Astrocyte (in vitro differentiated cells and primary cell): ENCODE measurements at places on chromosomes 12 and 14.

DNA sequence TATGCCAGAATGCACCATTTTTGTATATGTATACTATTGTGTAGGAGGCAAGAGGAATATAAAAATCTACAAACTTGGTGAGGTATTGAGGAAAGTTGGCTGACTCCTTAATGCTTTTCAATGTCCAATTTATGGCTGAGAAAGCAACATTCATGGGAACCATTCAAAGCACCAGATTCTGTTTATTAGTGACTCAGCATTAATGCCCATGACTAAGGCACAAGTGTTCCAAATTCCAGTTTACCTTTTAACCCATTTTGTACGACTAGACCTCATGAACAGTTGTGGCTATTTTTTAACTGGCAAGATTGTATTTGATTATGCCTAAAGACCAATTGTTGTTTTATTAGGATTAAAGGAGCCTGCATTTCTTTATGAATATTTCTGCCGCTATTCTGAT lies 375.4 kb upstream of the ATP2B1 start:
- no peak for DNase-seq

DNA sequence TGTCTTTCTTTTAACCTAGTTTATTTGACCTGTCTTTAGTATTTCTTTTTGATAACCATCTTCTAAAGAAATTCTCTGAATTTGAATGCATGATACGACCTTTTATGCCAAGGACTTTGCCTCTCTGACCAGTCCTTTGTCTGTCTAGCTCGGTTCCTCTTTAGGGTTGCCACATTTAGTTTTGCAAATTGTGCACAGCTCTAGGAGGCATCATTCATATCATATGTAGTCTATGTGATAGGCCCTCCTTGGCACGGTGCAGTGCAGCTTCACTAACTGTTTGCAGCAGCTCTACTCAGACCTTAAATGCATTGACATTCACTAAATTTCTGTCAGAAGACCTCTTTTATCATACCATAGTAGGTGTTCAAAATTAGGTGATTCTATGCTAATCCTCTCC lies 75.6 kb downstream of the USP15 start:
- DNase-seq: no peak

DNA sequence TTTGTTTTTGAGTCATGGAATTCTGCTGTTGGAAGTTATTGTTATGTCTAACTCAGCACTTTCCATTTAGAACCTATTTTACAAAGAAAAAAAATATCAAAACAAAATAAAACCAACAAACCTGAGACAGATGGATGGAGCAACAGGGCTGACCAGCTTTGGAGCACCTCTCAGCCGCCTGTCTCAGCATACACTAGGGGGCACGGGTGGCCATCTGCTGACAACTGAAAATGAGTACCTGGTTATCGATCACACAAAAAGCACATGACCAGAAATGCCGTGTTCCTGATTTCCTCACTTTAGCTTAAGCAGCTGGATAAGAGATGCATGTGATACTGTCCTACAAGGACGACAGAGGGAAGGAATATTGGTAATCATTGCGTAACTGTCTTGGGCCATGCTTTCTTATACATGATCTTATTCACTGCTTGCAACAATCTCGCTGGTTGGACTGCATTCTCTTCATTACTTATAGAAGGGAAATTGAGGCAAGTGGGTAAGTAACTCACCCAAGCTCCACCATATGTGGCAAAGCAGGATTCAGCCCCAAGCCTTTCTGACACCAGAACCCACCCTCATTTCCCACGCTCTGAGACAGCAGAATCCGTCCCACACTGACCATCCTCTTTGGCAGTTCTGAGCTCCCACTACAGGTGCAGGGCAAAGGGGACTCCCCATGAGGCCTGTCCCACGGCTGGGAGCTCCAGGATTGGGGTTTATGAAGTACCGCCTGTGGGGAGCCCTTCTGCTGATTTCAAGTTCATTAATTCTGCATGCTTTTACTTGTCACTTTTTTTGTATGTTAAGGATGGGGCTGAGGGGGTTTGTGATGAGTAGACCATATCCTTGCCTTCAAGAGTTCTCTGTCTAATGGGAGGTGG lies 43.5 kb downstream of the C14orf132 start:
- no peak for DNase-seq

DNA sequence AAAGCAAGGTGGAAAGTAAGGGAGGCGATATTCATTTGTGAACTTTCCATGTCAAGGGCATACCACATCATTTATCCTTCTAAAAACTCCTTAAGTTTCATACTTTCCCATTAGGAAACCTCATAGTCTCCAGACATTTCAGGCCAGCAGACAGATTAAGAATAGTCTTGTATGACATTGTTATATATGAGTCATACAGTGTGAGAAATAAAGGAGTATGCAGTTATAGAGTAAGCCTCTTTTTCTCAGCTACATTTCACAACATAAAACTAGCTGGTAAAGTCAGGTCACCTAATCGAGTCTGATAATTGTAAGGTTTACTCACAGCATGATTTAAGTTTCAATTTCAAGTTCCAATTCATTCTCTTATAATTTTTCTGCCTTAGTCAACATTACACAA lies 164.3 kb downstream of the GRIP1 start:
- DNase-seq: peak; percentile 88

GRCh38 chr14:73800970-73801515 lies 50.6 kb upstream of the PTGR2 start:
- DNase-seq: no peak

DNA sequence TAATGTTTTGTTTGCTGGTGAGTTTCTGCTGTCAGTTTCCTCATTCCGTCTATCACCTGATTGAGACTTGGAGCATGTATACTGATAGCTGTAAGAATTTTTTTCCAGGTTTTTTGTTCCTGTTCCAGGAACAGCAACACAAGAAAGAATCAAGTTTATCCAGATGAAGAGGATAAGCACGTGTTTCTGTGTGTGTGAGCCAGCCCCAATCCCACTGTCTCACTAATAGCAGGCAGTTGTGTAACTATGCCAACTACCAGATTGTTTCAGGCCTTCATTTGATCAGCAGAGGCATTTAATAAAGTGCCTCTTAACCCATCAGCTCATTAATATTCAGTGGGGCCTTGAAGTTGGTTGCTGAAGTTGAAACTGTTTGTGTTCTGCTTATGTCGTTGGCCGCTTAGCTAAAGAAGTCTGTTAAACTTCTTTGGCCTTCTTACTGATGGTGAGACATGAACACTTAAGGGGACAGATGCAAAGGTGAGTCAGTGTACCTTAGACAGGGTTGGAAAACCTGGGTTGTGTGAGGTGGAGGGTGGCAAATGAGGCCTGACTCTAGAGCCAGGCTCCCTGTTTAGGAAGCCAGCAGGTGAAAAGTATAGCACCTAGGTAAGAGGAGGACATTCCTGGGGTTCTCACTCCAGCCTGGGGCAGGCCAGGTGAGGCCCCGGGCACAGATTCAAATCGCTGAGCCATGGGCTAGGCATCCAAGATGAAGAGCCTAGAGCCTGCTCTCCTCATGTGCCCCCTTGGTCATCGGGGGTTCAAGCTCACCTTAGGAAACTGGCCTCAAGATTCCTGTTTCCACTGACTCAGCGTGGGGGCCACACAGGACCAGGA lies 3.7 kb downstream of the ANKRD13A start:
- peak; percentile 40 for DNase-seq

- DNase-seq: no peak
Observed at GRCh38 chr12:45839917-45840316, 110.4 kb downstream of the ARID2 start.

DNA sequence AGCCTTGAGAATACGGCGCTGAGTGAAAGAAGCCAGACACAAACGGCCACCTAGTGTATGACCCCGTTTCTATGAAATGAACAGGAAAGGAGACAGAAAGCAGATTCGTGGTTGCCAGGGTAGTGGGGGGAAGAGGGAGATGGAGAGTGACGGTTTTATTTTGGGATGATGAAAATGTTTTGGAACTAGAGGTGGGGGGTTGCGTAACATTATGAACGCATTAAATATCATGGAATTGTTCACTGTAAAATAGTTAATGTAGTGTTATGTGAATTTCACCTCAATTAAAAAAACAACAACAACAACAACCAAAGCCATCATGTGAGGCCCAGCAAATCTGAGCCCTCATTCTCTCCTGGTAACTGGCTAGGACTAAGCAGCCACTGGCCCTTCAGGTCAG lies 3.3 kb upstream of the PIWIL1 start:
- no peak for DNase-seq

DNA sequence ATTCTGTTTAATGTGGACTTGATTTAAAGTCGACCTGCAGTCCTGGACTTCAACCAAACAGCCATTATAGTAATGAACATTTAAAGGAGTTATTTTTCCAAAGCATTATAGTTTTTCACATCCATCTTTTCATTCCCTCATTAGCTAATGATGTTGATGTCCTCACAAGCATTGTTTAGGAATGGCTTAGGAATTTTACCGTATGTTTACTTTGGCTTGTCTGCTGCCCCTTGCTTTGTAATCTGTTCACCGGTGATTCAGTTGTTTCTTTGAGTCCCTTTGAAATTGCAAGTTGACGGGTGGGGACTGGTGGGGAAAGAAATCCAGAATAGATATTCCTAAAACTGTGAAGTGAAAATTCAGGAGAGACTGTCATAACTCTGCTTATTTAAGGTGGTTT lies 25.4 kb downstream of the PRKCH start:
- DNase-seq: no peak

DNA sequence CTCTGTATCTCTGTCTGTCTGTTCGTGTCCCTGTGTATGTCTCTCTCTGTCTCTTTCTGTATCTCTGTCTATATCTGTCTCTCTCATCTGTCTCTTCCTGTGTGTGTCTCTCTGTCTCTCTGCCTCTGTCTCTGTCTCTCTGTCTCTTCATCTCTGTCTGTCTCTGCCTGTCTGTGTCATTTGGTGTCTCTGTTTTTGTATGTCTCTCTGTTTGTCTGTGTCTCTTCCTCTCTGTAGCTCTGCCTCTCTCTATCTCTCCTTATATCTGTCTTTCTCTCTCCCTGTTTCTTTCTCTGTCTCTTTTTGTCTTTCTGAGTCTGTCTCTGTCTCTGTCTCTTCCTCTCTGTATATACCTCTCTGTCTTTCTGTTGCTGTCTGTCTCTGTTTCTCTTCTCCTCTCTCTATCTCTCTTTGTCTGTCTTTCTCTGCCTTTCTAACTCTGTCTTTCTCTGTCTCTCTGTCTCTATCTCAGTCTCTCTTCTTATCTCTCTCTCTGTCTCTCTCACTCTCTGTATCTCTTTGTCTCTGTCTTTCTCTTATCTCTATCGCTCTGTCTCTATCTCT lies 50.2 kb downstream of the TMEM121 start:
- no peak for DNase-seq

GRCh38 chr12:108033090-108033489 lies 96.0 kb upstream of the WSCD2 start:
- DNase-seq: no peak

DNA sequence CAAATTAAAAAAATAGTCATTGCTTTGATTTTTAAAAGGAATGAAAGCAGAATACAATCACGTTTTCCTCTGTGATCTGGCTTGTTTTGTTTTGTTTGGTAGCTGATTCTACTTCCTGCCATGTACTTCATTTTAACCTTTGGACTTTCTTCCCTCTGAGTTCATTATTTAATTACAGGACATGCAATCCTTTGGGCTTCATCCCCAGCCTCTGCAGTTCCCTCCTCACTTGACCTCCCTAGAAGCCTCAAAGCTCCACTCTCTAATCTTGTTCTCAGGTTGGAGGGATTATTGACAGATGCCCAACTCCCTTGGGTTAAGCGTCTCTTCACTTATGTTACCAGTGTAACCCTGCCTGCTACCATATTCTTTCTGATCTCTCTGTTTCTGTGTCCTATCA lies 967.9 kb upstream of the SEL1L start:
- DNase-seq: no peak

DNA sequence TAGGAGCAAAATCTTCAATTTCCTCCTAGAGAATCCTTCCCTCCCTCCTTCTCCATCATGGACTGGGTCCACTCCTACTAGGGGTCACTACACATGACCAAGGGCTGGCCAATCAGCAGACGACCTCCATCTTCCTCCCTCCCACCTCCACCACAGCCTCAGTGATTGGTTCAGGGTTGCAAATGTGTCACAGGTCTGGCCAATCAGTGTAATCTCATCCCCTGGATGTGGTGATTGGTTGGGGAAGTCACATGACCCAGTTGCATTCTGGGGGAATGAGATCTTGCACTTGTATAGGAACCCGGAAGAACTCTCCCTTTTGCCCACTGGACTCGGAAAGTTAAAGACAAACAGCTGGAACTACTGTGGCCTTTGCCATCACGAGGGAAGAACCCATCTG lies 169.2 kb downstream of the PIWIL1 start:
- DNase-seq: no peak

DNA sequence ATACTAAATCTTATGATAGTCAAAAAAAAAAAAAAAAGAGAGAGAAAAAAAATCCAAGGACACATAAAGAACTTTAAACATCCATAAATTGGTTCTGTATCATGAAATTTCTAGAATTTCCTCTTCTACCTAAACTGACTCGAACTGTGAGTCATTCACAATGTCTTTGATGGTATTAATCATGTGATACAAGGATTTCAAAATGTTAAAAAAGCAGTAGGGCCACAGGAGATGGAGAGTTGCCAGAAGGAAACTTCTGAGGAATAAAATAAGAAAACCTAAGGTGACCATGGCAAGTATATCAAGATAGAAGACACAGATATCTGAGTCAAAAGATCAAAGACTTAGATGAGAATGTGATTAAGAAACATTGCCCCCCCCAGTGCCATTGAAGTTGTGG lies 1320.9 kb upstream of the FLRT2 start:
- DNase-seq: no peak

GRCh38 chr14:49992901-49993339 lies 100.0 kb downstream of the ARF6 start:
- peak; percentile 71 for DNase-seq

DNA sequence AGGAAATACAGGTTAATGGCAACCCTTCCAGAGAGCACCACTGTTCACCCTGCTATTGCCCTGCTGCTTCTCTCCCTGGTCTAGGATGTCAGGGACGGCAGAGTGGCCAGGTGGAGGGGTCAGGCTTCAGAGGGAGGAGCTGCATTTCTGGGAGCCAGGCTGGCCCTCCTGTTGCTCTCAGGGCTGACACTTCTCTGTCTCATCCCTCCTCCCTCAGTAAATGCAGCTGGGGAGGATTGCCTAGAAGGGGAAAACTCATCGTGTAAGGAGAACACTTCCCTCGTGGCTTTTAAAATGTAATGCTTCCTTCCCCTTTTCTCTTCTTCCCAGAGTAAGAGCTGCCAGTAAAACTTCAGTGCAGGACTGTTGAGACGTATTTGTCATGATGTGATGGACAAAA lies 20.8 kb downstream of the SUSD6 start:
- DNase-seq: no peak

DNA sequence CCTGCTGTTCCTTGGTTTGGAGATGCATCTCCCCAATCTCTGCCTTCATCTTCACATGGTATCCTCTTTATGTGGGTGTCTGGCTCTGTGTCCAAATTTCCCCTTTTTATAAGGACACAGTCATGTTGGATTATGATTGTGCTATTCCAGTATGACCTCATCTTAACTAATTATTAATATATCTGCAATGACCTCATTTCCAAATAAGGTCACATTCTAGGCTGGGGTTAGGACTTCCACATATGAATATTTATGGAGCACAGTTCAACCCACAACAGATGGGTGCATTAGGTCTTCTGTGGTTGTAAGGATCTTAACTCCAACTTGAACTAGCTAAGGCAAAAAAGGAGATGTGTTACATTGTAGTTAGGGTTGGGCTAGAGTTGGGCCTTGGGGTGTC lies 69.4 kb downstream of the ADCK1 start:
- DNase-seq: no peak

GRCh38 chr14:63179383-63179782 lies 24.9 kb upstream of the RHOJ start:
- no peak for DNase-seq
